ENCODE measurements at places on chromosomes 1 and 21. TPM values are rescaled to one million over a fixed set of nuclear protein-coding genes. Genes with fewer than 3 reads are reported as not detected.

The CACYBP gene
- total RNA-seq = 218 TPM

The KRTAP10-3 gene
- total RNA-seq = not detected

The MSH4 gene
- 0.13 TPM for total RNA-seq

The AVPR1B gene
- not detected for total RNA-seq

The DNALI1 gene
- 0.26 TPM for total RNA-seq

The TDRKH gene
- 4.2 TPM for total RNA-seq

The DYNLT5 gene
- 0.77 TPM for total RNA-seq

The CELA2B gene
- not detected for total RNA-seq

The ADGRL2 gene
- 36.8 TPM for total RNA-seq

The CSTB gene
- 17.6 TPM for total RNA-seq

The SLC44A5 gene
- 1.0 TPM for total RNA-seq

The TRIM63 gene
- not detected for total RNA-seq

The ACTL8 gene
- not detected for total RNA-seq

The PTPRC gene
- total RNA-seq = not detected

The FAM151A gene
- not detected for total RNA-seq

DNA sequence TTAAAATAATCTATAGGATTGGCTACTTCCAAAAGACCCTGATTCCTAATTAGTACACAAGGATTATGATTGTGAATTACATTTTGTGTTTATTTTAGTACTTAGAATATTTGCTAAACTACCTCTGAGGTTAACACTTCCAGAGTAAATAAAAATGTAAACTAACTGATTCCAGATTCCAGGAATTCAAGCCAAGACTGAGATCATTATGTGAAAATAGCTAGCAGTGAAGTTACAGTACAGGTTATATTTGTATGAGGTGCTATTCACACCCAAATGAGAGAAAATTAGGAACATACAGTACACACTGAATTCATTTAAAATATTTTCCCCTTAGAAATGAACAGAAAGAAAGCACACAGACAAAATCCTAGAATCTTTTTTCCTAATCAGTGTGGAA is 28.8 kb downstream of the TTLL7 start:
- DNase-seq = no peak

DNA sequence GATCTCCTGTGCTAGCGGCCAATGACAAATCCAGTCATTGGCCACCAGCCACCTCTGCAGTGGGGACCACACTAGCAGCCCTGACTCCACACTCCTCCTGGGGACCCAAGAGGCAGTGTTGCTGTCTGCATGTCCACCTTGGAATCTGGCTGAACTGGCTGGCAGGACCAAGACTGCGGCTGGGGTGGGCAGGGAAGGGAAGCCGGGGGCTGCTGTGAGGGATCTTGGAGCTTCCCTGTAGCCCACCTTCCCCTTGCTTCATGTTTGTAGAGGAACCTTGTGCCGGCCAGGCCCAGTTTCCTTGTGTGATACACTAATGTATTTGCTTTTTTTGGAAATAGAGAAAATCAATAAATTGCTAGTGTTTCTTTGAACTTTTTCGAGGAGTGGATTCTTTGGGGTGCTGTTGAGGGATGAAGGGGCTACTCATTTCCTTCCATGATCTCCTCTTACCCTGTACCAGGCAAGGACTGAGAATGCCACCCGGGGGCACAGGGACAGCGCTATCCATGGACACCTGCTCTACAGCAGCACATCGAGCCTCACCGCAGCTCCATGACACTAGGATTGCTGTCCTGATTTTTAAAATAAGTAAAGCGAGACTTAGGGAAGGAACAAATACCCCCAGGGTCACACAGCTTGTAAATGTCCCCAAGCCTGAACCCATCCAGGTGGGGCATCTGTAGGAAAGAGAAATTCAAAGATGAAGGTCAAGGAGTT is 44.7 kb downstream of the TNNT2 start:
- no peak for DNase-seq

GRCh38 chr1:85330711-85331290 is 54.4 kb upstream of the BCL10 start:
- peak; percentile 95 for DNase-seq

- no peak for DNase-seq
Observed at GRCh38 chr1:158374860-158375259, 21.2 kb downstream of the CD1E start.

DNA sequence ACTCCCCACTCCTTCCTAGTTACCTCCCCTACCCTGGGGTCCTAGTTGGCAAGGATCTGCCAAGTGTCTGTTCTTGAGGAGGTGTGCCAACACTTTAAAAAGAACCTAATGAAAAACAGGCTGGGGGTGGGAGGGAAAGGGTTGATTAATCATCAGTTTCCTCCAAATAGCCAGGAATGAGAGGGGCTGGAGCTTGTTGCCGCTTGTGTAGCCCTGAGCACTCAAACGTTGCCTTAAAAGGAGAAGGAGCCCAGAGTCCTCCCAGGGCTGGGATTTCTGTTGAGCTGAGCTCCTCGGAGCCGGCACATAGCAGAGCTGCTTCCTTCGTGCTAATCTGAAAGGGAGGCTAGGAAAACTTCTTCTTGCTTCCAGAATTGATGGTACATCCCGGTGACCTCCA is 15.9 kb downstream of the SHISA4 start:
- no peak for DNase-seq

DNA sequence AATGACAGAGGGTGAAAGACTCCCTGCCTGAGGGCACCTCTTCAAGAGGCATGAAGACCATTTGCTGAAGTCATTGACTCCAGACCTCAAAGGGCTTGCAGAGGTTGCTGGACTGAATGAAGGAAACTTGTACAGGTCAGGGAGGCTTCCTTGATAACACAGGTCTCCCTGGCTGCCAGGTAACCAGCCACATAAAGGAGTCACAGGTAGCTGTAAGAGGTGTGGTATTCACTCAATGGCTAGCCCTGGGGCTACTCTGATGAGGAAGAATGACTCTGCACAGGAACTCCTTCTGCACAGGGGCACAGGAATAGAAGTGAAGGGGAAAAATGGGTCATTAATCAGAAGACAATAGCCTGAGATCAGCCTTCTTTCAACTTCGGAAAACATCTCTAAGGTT is 187.5 kb downstream of the LMX1A start:
- no peak for DNase-seq

DNA sequence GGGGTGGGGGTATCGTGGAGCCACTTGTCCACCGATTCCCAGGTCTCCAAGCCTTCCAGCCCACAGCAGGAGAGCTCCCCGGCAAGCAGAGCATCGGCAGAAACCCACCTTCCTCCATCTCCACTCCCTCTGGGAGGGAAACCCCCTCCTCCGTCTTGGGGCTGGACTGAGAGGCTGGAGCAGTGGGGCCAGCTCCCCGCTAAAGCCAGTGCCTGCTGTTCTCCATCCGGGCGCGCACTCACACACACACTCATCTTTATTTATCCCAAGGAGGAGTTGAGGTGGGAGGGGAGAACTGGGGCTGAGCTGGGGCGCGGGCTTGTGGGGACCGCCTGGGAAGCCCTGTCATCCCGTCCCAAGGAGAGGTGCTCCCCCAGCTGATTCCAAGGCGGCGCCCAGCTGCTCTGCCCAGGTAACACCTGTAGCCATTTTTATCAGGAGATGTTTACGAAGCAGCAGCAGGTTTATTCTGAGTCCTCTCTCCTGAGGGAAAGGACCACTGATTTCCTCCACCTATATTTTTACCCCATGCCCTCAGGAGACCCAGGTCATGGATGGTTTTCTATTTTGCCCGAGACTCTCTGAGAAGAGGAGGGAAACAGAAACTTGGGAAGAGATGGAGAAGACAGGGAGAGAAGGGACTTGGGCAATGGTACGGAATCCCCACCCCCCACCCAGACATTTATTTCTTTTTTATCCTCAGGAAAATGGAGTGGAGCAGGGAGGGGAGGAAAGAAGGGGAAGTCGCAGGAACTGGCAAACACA is 2.1 kb downstream of the KCNN3 start:
- no peak for DNase-seq

DNA sequence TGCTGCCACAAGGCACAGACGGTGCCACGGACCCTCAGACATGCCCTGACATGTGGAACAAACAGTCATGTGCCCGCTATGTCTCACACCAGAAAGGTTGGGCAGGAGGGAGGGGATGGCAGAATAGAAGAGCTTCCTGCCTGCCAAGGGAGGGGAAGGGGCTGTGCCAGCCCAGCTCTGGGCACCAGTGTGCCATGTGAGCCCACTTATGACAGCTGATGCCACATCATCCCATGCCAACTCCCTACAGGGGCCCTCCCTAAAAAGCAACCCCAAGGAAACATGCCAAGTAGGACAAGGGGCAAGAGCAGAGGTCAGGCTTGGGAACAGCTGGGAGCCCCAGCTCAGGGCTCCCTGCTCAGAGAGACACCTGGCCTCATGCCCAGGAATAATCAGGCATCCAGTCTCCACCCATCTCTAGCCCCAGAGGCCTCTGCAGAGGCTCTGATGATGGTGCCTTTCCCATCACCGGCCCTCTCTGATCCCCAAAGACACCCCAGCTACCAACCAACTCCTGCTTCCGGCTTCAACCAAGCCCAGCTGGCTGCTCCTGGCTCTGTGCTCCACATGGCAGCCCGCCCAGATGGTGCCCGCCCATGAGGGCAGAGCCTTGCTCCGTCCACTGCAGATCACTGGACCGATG is 10.3 kb downstream of the ADGRB2 start:
- DNase-seq = no peak

DNA sequence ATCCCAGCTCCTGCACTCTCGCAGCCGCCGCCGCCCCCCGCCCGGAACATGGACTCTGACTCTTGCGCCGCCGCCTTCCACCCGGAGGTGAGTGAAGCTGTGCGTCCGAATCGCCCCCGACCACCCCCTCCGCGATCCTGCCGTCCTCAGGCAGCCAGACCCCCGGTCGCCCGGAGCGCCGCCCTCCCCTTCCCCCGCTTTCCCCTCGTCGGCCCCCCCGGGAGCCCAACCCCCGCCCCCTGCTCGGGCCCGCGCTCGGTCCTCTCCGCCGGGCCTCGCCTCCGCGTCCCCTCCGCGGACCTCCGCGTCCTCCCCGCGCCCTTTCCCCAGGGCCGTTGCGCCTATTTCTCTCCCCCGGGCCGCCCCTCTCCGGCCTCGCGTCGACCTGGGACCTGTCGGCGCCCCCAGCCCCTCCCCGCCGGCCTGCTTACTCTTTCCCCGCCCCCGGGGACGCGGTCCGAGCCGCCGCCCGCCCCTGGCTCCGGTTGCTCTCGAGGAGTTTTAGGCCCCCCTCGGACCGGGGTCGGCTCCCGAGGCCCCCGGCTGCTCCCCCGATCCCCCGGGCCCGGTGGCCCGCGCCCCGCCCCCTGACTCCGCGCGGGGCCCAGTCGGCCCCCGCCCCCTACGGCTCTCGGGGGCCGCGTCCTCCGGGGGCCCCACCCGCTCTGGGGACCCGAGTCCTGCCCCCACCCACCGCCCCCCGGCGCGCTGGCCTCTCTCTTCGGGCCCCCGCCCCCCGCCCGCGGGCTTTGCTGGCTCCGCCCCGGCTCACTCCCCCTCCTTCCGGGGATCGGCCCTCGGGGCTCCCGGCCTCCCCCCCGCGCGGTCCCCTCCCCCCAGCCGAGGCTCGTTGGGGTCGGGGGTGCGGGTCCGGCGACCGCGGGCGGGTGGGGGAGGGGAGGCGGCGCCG is 743 bp downstream of the PHF13 start:
- DNase-seq = no peak

GRCh38 chr1:32759997-32760623 is 57.0 kb downstream of the YARS1 start:
- DNase-seq = no peak

DNA sequence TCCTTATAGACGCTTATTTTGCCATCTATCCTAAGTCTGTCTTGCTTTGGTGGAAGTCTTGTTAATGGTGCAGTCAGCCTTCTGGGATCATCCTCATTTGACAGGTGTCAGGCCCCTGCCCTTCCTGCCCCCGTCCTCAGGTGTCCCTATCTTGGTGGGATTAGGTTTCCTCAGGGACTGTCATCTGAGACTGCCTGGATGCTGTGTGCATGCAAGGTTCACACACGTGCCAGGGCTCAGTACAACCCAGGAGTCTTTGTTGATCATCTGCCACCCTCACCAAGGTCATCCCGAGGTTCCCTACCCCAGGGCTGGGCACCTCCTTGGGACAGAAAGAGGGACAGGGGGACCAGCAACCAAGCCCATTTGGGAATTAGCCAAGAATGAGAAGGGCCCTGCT is 18.0 kb downstream of the PADI2 start:
- DNase-seq = no peak

- no peak for DNase-seq
Observed at GRCh38 chr1:202967684-202968281, 726 bp upstream of the CYB5R1 start.

DNA sequence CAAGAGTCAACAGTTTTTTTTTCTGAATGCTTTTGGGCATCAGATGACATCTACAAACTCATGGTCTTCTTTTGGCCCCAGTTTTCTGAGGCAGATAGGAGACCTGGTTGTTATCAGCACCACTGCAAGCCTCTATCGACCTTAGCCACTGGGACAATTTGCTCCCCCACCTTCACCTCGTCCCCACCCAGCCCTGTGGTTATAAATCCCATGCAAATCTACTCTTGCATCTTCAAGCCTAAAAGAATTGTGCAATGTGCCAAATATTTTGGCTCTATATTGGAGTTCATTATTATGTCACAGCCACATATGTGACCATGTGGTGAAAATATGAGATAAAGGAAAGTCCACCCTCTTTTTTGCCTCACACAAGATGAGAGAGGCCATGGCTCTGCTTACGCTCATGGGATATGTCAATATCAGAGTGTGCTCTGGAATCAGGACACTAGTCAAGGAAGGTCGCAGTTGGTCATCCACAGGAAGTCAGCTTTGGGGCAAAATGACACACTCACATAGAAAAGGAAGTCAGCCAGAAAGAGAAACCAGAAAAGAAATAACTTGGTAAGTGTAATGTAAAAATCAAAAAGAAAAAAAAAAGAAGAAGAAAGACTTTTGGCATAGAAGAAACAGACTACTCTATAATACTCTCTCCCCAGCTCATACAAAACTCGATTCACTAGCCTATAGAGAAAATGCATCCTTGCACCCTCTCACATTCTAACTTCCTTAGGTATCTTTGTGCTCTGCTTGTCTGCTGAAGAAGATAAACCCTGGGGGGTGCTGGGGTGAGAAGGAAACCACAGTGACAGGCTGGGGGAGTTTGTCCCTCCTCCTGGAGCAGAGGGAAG is 21.2 kb downstream of the SLC30A10 start:
- DNase-seq = no peak

DNA sequence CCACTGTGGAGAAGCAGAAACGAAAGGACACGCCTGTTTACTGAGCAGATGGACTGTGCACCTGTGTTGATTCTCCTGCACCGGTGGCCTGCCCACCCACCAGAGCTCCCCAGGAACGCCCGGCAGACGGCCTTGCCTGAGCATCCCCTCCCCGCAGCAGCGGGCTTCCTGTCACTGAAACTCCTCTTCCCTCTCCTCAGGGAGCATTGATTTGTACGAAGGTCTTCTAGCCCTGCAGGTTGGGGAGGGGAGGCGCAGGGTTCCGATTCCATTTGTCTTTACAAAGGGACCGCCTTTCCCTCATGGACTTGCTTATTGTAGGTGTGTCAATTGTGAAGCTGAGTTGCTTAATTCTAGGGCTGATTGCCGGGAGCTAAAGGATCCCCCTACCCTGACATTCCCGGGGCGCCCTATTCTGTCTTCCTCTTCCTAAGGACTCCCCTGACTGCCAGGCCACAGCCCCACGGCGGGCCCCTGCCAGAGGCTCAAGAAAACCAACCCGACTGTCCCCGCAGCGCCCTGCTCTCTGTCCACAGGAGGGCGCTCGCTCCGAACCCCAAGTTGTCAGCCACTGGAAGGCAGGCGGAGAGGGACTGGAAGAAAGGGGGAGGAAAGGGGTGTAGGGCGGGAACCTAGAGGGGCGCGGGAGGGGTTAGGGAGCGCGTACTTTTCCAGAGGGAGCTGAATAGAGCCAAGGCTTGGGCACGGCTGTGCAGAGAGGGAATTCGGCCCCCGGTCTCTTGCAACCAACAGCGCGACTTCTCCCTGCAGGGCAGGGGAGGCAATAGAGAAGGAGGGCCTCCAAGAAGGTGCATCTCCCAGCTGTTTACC is 2.8 kb downstream of the S100A6 start:
- DNase-seq = peak; percentile 84

Measured in dermis microvascular lymphatic vessel endothelial cell (primary cell).